ENCODE measurements at places on chromosomes 2 and 18.

GRCh38 chr18:9153256-9153655 lies 16.7 kb downstream of the ANKRD12 start:
- DNase-seq = no peak

DNA sequence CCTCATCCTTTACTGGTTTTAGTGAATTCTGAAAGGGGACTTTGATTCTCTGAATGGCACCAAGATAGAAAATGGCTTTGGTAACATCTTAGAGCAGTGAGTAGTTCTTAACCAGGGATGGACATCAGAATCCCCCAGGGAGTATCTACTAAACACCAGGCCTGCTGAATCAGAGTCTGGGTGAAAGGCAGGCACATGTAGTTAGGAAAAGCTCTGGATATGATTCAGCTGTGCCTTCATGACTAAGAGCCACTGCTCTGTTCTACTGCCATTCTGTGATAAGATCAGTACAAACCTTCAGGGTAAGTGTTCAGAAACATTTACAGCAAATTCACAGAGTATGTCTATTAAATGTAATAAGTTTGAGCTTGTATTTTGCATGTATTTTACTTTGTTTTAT lies 46.2 kb upstream of the B3GNT2 start:
- DNase-seq = no peak

DNA sequence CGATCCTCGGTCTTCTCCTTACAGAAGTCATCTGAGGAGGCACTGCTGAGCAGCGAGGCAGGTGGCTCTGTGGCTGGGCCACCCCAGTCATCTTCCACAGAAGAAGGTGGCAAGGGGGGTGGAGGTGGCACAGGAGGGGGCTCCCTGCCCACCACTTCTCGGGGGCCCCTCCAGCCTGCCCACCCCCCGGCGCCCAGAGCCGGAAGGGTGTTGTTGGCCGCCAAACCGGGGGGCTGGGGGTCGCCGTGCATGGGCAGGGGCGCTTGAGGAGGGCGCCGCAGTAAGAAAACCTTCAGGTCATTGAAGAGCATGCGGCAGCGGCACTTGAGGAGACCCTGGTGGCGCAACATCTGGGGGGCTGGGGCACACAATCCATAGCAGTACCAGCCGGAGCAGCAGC lies 2.5 kb downstream of the MARCHF4 start:
- DNase-seq = no peak

- DNase-seq = no peak
These were observed 236.7 kb upstream of the DLGAP1 start for GRCh38 chr18:4691836-4692235.

GRCh38 chr18:34972765-34973414 lies 68.3 kb upstream of the MAPRE2 start:
- no peak for DNase-seq

- no peak for DNase-seq
These were observed 800 bp downstream of the HOXD13 start for GRCh38 chr2:176093145-176093897.

DNA sequence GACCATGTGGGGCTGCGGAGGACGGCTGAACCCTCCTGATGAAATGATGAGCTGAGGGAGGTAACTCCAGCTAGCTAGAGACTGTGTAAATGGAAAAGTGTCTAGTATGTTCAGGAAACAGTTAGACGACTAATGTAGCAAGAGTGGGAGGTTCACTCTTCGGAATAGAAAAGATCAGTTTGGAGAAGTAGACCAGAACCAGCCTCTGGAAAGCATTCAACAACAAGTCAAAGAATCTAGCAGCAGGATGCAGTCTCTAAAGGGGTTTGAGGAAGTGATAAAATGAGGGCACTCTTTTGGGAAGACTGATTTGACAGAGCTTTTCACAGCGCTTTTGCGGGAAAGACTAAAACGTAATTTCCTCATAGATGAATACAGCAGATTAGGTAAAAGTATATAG lies 79.6 kb downstream of the GAREM1 start:
- DNase-seq = peak; percentile 7

- no peak for DNase-seq
These were observed 111.1 kb downstream of the PXDN start for GRCh38 chr2:1633092-1633671.

GRCh38 chr2:43370146-43370545 lies 143.7 kb upstream of the ZFP36L2 start:
- peak; percentile 39 for DNase-seq

DNA sequence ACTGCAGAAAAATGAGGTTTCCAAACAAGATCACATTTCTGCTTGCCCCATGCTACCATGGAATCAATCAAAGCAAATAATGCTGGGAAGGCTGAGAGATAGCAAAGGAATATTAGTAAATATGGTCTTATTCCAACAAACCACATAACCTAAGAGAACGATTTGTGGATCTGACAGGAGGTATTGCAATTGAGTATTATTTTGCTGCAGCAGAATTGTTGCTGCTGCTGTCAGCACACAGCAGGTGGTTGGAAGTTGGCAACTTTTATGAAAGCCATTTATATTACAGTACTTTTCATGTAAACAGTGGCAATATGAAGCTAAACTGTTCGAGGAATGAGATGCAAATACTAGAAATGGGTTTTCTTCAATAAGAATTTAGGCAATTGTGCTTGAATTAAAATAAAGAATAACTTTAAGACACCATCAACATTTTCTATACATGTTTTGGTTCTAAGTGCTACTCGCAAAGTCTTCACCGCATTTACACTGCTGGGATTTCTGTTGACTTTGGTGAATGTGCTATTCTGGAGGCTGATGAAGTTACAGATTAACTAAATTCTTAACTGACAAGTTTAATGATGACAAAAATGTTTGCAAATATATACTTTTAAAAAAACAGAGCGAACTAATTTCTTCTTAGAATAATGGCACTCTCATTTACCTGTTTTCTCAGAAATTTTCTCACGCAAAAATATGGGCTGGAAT lies 1285.7 kb downstream of the CNTNAP5 start:
- DNase-seq = no peak

- DNase-seq = peak; percentile 33
These were observed 173.0 kb downstream of the CTIF start for GRCh38 chr18:48711651-48712486.

GRCh38 chr18:74517236-74517630 lies 17.1 kb upstream of the CNDP1 start:
- no peak for DNase-seq

GRCh38 chr2:97739020-97739892 lies 25.9 kb downstream of the ZAP70 start:
- no peak for DNase-seq

GRCh38 chr2:3009005-3009404 lies 368.6 kb downstream of the EIPR1 start:
- no peak for DNase-seq

GRCh38 chr2:177334940-177335543 lies 57.5 kb upstream of the AGPS start:
- DNase-seq = peak; percentile 34

GRCh38 chr2:223889229-223889628 lies 51.8 kb upstream of the AP1S3 start:
- DNase-seq = no peak

DNA sequence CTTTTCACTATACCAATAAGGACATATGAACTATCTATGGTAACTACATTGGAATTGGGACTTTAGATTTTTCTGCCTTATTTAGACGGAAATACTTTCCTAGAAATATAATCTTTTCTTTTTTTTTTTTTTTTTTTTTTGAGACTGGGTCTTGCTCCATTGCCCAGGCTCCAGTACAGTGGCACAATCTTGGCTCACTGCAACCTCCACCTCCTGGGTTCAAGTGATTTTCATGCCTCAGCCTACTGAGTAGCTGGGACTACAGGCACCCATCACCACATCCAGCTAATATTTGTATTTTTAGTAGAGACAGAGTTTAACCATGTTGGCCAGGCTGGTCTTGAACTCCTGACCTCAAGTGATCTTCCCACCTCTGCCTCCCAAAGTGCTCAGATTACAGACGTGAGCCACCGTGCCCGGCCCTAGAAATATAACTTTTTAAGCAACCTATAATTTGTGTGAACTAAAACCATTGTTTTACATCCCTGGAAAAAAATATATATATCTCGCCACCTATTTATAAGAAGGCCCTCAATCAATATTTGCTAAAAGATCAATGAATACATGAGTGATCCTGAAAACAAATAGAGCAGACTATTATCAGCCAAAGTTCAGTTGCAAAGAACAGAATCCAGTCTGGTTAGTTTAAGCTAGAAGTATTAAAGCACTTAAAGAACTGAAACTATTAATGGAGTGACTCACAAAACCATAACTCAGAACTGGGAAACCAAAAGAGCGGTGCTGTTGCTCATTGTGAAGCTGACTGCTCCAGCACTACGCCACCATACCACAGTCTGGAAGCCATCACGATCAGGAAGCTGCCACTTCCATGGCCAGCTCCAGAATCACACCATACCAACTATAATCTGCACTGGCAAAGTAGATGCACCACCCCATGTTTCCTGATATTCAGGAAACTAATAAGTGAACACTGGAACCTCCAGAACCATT lies 8.4 kb upstream of the HNRNPLL start:
- DNase-seq = no peak

DNA sequence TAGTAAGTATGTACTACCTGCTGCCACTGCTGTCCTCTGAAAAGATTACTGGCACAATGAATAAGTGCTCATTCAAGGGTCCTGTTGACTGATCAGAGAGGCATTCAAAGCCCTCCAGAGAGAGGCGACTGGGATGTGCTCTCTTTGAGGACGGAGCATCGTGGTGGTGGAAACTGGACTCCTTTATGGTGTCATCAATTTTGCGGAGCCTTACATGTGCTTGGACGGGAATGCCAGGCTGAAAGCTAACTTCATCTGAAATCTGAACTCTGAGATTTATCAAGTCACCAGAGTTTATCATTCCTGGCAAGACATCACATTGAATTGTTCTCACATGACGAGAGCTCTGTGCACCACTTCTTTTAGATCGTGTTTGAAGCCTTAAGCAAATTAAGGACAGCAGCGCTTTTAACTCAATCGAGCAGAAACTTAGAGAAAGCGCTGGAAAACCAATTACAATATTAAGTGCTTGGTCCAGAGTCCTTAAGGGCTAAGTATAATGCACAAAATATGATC lies 138.3 kb downstream of the NCK2 start:
- no peak for DNase-seq

GRCh38 chr2:238912228-238912915 lies 64.5 kb downstream of the TWIST2 start:
- no peak for DNase-seq

GRCh38 chr18:12867441-12868123 lies 16.5 kb downstream of the PTPN2 start:
- DNase-seq = no peak

GRCh38 chr2:133570542-133570941 lies 2.3 kb upstream of the NCKAP5 start:
- no peak for DNase-seq

DNA sequence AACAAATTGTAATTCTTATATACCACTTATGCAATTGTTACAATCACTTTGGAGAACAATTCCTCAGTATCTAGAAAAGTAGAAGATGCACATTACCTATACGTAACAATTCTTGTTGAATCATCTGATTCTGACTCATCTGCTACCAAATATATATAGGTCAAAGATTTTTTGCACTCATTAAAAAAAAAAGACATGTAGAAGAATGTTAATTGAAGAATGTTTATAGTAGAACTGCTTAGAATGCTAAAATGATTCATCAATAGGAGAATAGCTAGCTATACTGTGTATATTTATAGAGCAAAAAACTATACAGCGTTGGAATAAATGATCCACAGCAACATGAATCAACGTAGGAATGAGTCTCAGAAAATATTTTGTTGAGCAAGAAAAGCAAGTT lies 29.5 kb upstream of the STAT1 start:
- DNase-seq = no peak

- no peak for DNase-seq
These were observed 195.5 kb downstream of the ANKRD30BL start for GRCh38 chr2:131966256-131966655.

DNA sequence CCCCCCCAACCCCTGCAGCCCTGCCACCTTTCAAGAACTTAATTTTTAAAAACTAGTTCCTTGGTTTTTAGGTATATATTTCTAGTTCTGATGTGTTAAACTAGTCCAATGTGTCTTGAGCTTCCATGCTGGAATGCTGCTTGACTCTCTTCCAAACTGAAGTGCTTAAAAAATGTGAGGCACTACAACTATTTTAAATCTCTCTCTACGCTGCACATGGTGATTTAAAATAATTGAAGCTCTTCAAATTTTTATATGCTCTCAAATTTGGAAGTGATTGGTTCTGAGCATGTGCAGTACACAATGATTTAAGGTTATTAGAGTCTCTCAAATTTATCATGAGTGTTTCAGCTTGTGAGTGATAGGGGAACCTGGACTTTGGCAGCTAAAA lies 192.6 kb upstream of the ZEB2 start:
- DNase-seq = no peak

GRCh38 chr2:120509213-120509815 lies 163.4 kb downstream of the INHBB start:
- no peak for DNase-seq

DNA sequence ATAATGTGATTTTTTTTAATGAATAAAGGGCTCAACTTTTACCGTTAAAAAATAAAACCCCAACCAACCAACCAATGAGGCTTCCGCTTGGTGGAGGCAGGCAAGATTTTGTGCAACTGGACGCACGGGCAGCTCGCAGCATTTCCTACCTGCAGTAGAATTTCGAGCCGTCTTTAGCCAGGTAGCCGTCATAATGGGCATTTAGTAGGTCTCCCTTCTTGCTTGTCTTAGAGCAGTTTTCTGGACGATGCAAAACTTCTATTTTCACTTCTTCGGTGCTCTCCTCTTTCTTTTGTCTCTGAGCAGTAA lies 316 bp downstream of the FKBP7 start:
- DNase-seq = no peak

DNA sequence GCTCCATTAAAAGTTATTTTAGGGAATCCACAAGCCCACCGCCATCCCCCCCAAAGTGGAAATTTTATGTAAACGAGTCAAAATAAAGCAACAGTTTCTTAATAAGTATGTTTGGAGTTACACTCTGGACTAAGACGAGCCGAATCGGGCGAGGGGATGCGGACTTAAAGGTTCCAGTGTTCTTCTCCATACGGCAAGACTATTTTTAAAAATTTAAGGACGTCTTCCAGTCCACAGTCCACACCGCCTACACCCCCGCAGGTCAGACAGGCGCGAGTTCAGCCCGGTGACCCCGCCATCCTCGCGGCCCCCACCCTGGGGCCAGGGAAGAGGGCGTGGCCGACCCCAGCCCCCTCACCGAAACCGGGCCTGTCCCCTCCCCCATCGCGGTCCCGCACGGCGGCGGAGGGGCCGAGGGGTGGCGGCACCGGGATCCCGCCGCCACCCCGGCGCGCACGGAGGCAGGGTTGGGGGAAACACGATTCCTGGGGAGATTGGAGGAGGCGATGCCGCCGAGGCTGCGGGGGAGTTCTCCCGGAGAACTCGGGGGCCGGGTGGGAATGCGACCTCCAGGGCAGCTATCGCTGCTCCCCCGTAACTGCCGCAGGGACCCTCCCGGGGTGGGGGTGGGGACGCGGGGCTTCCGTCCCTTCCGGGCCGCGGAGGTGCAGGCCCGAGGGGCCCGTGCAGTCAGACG lies 24.5 kb upstream of the SMAD7 start:
- DNase-seq = no peak

Data from DMS153 (cell line).